Posterior cingulate gyrus (tissue), 11 donors: ENCODE measurements at places on chromosomes 3 and 15.

GRCh38 chr3:126398423-126399350 lies 4.0 kb downstream of the CFAP100 start:
- DNase-seq: no peak

DNA sequence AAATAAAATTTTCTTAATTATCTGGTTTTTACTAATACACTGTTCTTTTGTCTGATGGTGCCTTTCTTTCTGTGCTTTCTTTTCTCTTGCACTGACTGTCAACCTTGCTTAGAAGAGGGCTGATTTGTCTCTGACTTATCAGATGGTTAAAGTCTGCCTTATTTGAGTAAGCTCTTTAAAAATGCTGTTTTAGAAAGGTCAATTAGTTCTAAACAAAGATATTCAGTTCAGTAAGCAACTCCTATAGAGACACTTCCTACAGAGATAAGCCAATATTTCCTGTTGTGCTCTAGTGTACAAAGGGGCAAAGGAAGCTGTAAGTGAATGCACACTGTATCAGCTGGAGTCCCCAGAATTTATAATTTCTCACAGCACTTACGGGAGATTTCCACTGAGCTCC lies 153.4 kb upstream of the TSPAN3 start:
- DNase-seq: no peak

GRCh38 chr3:11509173-11510000 lies 134.3 kb downstream of the VGLL4 start:
- DNase-seq: peak; percentile 92

- DNase-seq: no peak
Measured at GRCh38 chr15:84961114-84961452, 20.6 kb upstream of the PDE8A start.

- DNase-seq: no peak
Measured at GRCh38 chr15:49815950-49816349, 195.1 kb downstream of the DTWD1 start.

DNA sequence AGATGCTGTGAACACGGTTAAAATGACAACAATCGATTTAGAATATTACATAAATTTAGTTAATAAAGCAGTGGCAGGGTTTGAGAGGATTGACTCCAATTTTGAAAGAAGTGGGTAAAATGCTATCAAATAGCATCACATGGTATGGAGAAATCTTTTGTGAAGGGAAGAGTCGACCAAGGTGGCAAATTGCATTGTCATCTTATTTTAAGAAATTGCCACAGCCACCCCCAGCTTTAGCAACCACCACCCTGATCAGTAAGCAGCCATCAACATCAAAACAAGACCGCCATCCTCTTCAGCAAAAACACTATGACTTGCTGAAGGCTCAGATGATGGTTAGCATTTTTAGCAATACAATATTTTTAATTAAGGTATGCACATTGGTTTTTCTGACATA lies 5.7 kb upstream of the CCR5 start:
- no peak for DNase-seq

DNA sequence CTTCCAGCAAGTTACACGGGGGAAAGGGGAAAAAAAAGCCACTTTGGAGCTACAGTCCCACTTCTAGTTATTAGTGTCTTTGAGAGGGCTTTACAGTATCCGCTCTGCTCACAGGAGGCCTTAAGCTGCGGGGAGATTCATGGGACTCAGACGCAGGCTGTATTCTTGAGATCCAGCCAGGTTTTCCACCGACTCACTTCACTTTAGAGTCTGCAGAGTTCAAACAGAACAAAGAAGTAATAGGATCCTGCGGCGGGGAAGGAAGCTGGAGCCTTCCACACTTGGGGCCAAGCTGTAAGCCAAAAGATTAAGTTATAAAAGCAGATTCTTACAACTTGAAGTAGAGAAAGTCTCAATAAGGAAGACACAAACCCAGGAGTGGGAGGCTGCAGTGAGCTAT lies 60.2 kb upstream of the FAM174B start:
- no peak for DNase-seq

DNA sequence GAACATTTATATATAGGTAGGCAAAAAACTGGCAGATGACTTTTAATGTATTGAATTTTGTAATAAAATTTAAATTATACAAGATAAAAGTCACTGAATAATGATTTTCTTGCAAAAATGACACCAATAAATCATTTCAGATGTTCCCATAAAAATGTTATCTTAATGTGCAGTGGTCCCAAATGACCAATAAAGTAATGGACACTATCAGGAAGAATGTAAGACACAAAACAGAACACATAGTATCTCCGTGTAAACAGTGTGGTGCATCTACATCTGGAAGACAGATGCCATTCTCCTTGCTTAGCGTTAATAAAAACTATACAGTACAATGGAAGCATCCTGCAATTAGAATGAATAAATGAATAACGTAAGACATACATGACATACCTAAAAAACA lies 41.5 kb downstream of the FGF7 start:
- no peak for DNase-seq

DNA sequence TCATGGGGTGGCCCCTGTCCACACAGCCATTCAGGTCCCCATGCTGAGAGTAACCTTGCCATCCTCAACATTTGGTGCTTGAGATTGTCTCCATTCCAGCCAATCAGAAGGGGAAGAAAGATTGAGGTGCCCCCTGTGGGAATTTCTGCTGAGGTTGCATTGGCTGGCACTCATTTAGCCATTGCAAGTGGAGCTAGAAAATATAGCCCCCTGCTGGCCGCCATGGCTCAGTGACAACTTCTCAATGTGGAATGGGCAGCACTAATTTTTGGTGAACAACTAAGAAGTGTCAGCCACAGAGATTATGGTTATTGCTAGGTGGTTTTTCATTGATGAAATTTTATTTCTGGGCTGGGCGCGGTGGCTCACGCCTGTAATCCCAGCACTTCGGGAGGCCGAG lies 22.0 kb downstream of the COL6A6 start:
- no peak for DNase-seq

- no peak for DNase-seq
Measured at GRCh38 chr15:67147396-67147949, 82.1 kb downstream of the SMAD3 start.

- DNase-seq: no peak
Measured at GRCh38 chr15:88635318-88635717, 3.5 kb upstream of the ISG20 start.

DNA sequence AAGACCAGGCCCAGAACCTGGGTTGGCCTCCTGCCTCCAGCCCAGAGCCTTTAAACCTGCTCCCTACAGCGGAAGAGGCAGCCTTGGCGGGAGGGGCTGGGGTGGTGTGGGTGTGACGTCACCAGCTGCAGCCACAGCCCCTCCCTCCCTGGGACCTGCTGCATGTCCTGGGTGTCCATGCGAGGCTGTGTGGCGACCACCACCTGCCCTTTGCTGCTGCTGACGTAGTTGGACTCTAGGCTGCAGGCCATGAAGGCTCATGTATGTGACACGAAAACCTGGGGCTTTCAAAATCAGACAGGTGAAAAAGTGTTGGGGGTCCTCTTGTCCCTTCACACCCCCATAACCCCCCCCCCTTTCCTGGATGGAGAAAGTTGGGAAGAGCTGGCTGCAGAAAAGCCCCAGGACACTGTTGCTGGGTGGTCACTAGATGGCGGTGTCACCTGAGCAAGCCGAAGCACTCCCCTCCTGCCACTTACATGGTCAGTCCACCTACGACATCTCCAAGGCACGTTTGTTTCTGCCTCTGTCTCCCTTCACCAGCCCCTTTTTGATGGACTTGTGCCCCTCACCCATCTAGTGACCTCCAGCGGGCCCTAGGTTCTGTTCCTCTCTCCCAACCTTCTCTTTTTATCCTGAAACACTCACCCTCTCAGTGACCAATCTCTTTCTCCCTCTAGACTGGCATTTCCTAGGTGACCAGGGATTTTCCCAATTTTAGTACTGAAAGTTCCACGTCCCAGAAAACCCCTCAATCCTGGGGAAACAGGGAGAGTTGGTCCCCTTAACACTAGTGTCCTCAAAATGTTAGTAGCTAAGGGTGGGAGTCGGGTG lies 35.2 kb downstream of the SLC6A20 start:
- no peak for DNase-seq

GRCh38 chr15:66724732-66725463 lies 22.9 kb downstream of the SMAD6 start:
- DNase-seq: no peak

DNA sequence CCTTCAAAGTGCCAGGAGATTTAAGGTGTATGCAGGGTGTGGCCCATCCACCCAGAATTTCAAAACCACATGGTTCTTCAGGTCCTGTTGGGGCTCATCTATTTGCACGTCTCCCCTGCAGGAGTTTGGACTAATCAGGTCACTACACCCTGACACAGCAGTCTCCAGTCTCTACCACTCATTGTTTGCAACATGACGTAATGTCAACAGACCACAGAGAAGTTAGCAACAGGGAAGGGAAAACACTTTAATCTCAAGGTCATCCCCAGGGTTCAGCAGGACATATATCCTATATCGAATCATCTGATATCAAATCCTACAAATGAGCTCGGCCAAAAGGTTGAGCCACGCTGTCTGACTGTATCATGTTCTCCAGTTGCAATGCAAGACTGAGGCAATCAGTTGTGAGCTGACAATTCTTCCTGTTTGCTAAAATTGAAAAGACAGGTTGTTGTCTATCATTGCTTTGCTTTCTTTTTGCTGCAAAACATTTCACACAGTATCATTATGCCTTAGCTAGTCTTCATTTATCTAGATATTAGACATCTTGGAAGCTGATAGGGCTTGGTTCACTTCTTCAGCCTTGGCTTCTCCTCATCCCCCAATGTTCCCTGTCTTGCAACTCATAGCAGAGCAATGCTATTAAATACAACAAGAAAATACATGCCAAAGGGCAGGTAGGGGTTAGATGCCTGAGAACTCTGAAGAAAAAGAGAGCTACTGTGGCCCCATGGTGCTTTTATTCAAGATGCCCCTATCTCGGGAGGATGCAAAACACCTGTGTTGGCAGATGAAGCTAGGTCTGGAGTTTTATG lies 13.4 kb upstream of the LEKR1 start:
- DNase-seq: no peak

DNA sequence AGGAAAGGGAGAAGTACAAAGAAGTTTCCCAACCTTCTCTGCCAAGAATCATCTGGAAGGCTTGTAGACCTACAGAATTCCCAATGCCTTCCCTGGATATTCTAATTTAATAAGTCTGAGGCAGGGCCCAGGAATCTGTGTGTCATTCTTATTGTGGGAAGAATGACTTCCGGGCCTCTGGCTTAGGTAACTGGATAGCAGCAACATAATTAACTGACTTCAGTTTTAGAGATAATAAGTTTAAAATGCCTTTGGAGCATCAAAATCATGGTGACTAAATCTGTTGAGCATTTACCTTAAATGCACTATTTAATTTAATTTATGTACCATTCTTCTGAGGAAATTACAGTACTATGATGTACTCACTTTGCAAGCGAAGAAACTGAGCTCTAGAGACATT lies 44.3 kb upstream of the TM4SF1 start:
- DNase-seq: no peak

GRCh38 chr3:64176461-64176996 lies 48.7 kb downstream of the PRICKLE2 start:
- DNase-seq: no peak

- DNase-seq: no peak
Measured at GRCh38 chr3:113659996-113660395, 36.4 kb downstream of the USF3 start.

DNA sequence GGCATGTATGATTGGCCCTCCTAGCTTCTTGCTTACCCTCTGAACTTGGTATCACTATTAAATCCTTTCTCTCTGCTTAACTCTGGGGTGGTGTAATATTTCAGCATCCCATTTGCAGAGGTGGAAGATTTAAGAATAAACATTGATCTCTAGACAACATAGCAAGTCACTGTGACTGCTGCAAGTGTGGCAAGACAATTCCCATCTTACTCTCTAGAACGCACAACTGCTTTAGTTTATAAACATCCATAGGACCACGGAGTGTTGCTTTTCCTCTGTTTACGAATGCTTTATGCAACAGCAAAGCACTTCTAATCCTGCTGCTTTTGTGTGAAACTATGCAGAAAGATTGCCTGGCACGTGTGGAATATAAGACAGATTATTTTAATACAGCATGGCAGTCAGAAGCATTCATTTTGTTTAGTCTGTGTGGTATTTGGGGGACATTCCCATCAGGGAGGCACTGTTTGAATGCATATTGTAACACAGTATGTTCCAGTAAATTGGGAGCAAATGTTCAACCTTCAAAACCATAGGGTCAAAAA lies 338.9 kb upstream of the TMCO5A start:
- DNase-seq: no peak

- no peak for DNase-seq
Measured at GRCh38 chr3:155941354-155941753, 70.9 kb downstream of the GMPS start.

DNA sequence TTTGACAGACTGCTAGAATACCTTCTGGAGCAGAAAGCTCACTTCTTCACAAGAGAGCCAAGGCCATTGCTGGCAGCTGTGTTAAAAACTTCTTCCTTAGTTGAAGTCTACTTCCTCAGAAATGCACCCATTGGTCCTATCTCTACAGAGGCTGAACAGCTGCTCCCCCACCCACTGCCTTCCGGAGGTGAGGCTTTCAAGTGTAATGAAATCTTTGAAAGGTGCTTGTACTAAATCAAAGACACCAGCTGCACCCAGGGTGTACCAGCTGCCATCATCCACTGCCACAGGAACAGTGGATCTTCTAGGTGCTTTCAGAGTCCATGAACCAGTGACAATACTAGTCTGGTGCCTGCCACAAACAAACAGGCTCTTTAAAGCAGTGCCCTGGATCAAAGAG lies 26.4 kb upstream of the HERC1 start:
- no peak for DNase-seq

GRCh38 chr3:130825762-130826299 lies 68.1 kb upstream of the ATP2C1 start:
- no peak for DNase-seq

DNA sequence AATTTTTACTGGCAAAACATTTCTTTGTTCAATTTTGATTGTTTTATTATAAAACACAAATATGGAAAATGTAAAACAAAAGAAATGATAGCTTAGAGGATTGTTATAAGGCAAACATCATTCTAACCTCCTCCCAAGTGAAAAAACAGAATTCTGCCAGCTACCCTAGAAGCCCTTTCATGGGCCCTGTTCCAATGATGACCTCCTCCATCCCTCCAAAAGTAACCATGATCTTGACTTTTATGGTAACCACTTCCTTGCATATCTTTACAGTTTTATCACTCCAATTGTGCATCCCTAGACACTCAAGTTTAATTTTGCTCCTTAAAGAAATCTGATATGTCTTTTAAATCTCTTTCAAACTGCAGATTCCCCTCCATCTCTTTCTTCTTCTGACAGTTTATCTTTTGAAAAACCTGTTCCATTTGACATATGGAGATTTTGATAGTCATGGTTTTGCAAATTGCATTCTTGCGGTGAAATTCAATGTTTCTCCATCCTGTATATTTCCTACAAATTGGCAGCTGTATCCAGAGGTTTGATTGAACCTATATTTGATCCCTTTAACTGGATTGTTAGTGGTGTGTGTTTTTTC lies 27.0 kb upstream of the TNFAIP8L3 start:
- no peak for DNase-seq

- DNase-seq: no peak
Measured at GRCh38 chr15:27124287-27124871, 153.4 kb downstream of the GABRG3 start.

GRCh38 chr3:20846066-20846465 lies 660.1 kb upstream of the SGO1 start:
- no peak for DNase-seq
